ENCODE measurements at places on chromosomes 2 and 18. TPM values are rescaled to one million over a fixed set of nuclear protein-coding genes. Genes with fewer than 3 reads are reported as not detected.

- peaks cover 11% of the 10 kb centered on the region for H3K36me3 ChIP-seq
- H3K4me3 ChIP-seq: no peak overlapping the region
- H3K27ac ChIP-seq: no peak overlapping the region
- no peaks in the 10 kb centered on the region for H3K27me3 ChIP-seq
- H3K4me1 ChIP-seq: peaks cover 12% of the 10 kb centered on the region
These were observed 104.2 kb downstream of the SH3BP4 start for GRCh38 chr2:235055891-235056516.

- no peaks in the 10 kb centered on the region for H3K27me3 ChIP-seq
- H3K36me3 ChIP-seq: no peaks in the 10 kb centered on the region
- no peak for DNase-seq
- H3K27ac ChIP-seq: no peak overlapping the region
These were observed 24.1 kb downstream of the ENOSF1 start for GRCh38 chr18:688323-688722.

DNA sequence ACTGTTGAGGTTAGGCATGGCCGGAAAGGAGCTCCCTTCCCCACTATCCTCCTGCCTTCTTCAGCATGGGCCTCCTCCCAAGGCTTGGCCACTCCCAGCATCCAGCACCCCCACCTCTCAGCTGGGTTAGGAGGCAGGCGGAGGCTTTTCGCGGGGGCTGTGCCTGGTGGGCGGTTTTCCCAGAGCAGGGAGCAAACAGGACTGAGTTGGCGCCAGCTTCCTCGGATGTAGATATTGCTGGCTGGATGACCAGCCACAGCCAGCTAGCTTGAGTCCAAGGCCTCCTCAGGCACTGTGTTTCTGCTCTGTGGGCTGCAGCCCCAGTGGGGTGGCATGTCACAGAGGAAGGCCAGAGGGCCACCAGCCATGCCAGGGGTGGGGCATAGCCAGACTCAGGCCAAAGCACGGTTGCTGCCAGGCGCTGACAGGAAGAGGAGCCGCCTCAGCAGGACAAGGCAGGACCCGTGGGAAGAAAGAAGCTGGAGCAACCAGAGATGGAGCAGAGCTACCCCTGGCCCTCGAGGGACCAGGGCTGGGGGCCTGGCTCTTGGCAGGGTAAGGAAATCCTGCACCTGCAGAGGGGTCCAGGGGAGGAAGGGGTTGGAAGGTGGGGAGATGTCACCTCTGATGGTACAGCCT lies at the start of gene TCF23:
TSS of gene TCF23 (plus strand) at position 204 of the 639 bp plus-strand sequence. CDS start at position 334, 130 bp downstream.
- H3K27ac ChIP-seq: no peak within 1 kb of the TSS
- no peaks in the 10 kb centered on the region for H3K4me1 ChIP-seq
- no peak for DNase-seq
- H3K27me3 ChIP-seq: no peaks in the 10 kb centered on the region
- no peak within 1 kb of the TSS for H3K4me3 ChIP-seq
- no peaks in the 10 kb centered on the region for H3K36me3 ChIP-seq

- no peaks in the 10 kb centered on the region for H3K36me3 ChIP-seq
- no peaks in the 10 kb centered on the region for H3K27me3 ChIP-seq
These were observed 116.4 kb downstream of the TAF4B start for GRCh38 chr18:26342646-26343045.

DNA sequence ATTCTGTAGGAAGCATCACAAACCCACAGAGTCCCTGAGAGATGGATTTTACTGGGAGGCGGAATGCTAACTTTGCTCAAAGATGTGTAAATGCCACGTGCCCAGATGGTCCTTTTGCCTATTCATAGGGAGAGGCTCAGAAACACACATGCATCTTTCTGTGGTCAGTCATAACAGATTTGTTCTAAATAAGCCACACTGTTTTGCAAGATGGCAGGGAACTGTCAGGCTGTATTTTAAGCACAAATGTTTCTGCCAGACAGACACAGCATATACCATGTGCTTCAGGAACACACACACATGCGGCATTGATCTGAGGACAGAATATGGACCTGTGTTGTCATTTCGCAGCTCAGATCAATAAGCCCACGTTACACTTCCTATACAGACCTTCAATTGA lies 312.0 kb downstream of the GPD2 start:
- H3K4me1 ChIP-seq: no peaks in the 10 kb centered on the region
- no peak for DNase-seq

GRCh38 chr18:75531212-75531850 lies 103.8 kb upstream of the SMIM21 start:
- no peak for DNase-seq
- no peak overlapping the region for H3K27ac ChIP-seq
- no peaks in the 10 kb centered on the region for H3K27me3 ChIP-seq
- H3K4me1 ChIP-seq: no peaks in the 10 kb centered on the region
- H3K36me3 ChIP-seq: no peaks in the 10 kb centered on the region

COLEC11 gene
- total RNA-seq: 0.77 TPM

KLHL41 gene
- 0.63 TPM for total RNA-seq

AKAIN1 gene
- not detected for total RNA-seq

ATP9B gene
- 17.9 TPM for total RNA-seq

TLX2 gene
- not detected for total RNA-seq

ZCCHC2 gene
- total RNA-seq: 11.5 TPM

Data from A673 (cell line).